ENCODE measurements at places on chromosomes 11 and 22. TPM values are rescaled to one million over a fixed set of nuclear protein-coding genes. Genes with fewer than 3 reads are reported as not detected.

DNA sequence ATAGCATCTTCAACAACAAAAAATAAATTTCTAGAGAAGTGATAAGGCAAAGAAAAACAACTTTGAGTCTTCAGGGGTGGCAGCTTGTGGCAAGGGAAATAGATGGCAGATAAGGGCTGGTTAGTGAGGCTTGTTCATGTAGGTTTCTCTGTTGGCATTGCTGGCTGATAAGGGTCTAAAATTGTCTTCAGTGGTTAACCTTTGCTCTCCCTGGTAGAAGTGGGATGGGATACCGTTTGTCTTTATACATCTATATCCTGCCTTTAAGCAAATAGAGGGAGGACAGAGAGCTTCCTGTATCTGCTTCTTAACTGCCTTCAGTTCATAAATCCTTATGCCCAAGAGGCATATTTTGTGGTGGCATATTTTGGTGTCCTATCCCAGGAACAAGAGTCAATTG is 57.1 kb downstream of the TRAF6 start:
- DNase-seq: no peak
- H3K4me3 ChIP-seq: no peak overlapping the region
- no peaks in the 10 kb centered on the region for H3K27me3 ChIP-seq
- H3K27ac ChIP-seq: no peak overlapping the region

DNA sequence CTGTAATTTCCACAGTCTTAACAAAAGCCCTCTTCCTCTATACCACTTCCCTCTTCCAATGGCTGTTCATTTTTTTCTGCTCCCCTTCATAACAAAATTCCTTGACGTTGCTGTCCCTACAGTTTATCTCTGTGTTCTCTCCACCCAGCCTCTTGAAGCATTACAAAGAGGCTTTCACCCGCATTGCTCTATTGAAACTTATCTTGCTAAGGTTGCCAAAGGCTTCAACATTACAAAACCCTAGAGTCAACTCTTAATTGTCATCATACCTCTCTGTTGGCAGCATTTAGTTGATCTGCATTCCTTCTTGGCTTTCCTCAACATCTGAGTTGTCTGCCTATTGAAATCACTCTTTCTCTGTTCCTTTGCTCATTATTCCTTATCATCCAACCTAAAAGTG is 1055.7 kb downstream of the JRKL start:
- H3K4me1 ChIP-seq: peaks cover 3% of the 10 kb centered on the region
- H3K36me3 ChIP-seq: no peaks in the 10 kb centered on the region
- H3K27ac ChIP-seq: no peak overlapping the region
- H3K4me3 ChIP-seq: no peak overlapping the region

GRCh38 chr11:27718863-27719545 is 18.7 kb upstream of the BDNF start:
- H3K4me3 ChIP-seq: peak overlapping the region; percentile 31
- DNase-seq: peak; percentile 30
- peaks cover 85% of the 10 kb centered on the region for H3K27me3 ChIP-seq
- H3K4me1 ChIP-seq: no peaks in the 10 kb centered on the region
- no peak overlapping the region for H3K27ac ChIP-seq

DNA sequence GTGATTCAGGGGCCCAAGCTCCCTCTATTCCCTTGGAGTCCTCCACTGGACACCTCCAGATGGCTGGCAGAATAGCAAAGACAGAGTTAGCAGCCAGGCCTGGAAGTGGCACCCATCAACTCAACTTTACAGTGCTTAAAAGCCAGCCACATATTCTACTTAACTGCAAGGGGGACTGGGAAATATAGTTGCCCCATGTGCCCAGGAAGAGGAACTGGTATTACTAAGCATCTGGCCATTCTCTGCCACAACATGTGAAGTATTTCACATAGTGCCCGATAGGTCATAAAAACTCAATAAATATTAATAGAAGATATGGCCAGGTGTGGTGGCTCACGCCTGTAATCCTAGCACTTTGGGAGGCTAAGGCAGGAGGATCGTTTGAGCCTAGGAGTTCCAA is 5.5 kb upstream of the IL10RA start:
- no peaks in the 10 kb centered on the region for H3K27me3 ChIP-seq
- H3K36me3 ChIP-seq: no peaks in the 10 kb centered on the region
- H3K4me1 ChIP-seq: no peaks in the 10 kb centered on the region
- no peak overlapping the region for H3K27ac ChIP-seq
- no peak overlapping the region for H3K4me3 ChIP-seq

- no peaks in the 10 kb centered on the region for H3K27me3 ChIP-seq
- DNase-seq: no peak
- H3K36me3 ChIP-seq: no peaks in the 10 kb centered on the region
- peaks cover 23% of the 10 kb centered on the region for H3K4me1 ChIP-seq
These were observed 15.1 kb downstream of the SYNGR1 start for GRCh38 chr22:39364714-39365491.

- DNase-seq: no peak
- no peaks in the 10 kb centered on the region for H3K36me3 ChIP-seq
- H3K27me3 ChIP-seq: no peaks in the 10 kb centered on the region
- H3K4me1 ChIP-seq: no peaks in the 10 kb centered on the region
- H3K27ac ChIP-seq: no peak overlapping the region
These were observed 23.6 kb upstream of the LMO2 start for GRCh38 chr11:33915526-33915925.

DNA sequence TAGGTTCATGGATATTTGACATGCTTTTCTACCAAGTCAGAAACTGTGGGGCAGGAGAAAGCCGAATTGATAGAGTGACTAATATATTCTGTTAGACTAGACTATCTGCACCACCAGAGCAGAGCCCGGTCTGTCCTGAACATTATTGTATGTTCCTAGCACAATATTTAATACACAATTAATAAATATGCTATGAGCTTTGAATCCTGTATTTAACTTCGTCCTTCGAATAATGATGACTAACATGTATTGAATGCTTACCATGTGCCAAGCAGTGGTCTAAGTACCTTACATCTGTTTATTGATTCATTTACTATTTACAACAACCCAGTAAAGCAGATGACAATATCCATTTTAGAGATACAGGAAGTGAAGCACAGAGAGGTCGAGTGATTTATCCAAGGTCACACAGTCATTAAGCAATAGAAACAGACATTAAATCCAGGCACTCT is 44.8 kb upstream of the ANO3 start:
- no peak overlapping the region for H3K27ac ChIP-seq
- no peak for DNase-seq
- H3K27me3 ChIP-seq: no peaks in the 10 kb centered on the region

GRCh38 chr11:119375337-119376196 is 5.9 kb downstream of the USP2 start:
- H3K27ac ChIP-seq: peak overlapping the region; percentile 74
- no peaks in the 10 kb centered on the region for H3K27me3 ChIP-seq
- peaks cover 30% of the 10 kb centered on the region for H3K4me1 ChIP-seq
- H3K4me3 ChIP-seq: peak overlapping the region; percentile 15

DNA sequence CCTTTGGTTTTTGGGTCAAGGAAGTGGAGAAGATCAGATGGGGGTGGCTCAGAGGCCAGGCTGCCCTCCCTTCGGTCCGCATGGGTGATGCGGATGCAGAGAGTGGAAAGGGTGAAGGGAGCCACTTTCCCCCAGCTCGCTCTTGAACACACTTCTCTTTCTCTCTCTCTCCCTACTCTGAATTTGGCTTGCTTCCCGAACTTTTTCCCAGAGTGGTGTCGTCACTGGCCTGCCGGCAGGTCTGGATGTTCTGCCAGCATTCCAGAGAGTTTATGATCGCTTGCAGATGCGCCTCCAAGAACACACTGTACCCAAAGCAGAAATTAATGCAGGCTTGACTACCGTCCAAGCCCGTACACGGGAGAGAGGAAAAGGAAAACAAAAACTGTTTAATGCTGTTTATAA is 103.2 kb downstream of the ZBTB16 start:
- peak overlapping the region; percentile 34 for H3K4me3 ChIP-seq
- peak; percentile 95 for DNase-seq
- H3K27ac ChIP-seq: peak overlapping the region; percentile 99
- H3K27me3 ChIP-seq: no peaks in the 10 kb centered on the region

DNA sequence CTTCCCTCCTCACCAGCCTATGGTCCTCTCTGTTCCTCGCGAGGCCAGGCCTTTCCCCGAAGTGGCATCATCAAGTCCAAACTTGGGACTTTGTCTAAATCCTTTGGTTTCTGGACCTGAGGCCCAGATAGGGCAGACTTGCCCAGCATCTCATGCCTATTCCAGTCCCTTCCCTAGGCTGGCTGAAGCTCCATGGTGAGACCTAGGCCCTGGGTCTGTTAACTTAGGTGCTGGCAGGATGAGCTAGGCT is 11.5 kb downstream of the RELA start:
- DNase-seq: no peak
- peaks cover 65% of the 10 kb centered on the region for H3K36me3 ChIP-seq
- peaks cover 46% of the 10 kb centered on the region for H3K4me1 ChIP-seq
- H3K27ac ChIP-seq: peak overlapping the region; percentile 97
- no peaks in the 10 kb centered on the region for H3K27me3 ChIP-seq
- no peak overlapping the region for H3K4me3 ChIP-seq

DNA sequence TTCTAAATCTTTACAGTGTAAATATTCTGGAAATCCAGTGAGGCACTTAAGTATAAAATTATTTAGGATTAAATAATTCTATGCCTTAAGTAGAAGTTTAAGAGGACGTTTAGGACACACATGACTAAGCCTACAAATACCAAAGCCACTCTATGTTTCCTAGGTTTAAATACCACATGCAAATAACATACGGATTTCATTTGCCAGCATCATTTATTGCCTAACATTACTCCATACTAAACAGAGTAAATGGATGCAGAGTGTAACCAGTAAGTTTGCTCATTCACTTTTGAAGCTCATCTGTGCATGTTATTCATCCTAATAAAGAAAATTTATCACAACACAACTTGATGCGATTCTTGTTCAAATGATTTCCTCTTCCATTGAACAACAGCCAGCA is 4.1 kb downstream of the BDNF start:
- no peak overlapping the region for H3K4me3 ChIP-seq
- H3K4me1 ChIP-seq: peaks cover 28% of the 10 kb centered on the region

DNA sequence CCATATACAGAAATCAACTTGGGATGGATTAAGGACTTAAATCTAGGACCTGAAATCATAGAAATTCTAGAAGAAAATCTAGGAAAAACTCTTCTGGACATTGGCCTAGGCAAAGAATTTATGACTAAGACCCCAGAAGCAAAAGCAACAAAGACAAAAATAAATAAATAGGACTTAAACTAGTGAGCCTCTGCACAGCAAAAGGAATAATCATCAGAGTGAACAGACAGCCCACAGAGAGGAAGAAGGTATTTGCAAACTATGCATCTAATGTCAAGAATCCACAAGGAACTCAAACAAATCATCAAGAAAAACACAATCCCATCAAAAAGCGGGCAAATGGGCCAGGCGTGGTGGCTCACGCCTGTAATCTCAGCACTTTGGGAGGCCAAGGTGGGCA is 32.4 kb downstream of the TTC28 start:
- no peak overlapping the region for H3K27ac ChIP-seq
- H3K27me3 ChIP-seq: no peaks in the 10 kb centered on the region
- H3K4me3 ChIP-seq: no peak overlapping the region
- no peaks in the 10 kb centered on the region for H3K36me3 ChIP-seq

GRCh38 chr11:96006037-96006436 is 82.1 kb upstream of the MTMR2 start:
- H3K27me3 ChIP-seq: no peaks in the 10 kb centered on the region
- no peak overlapping the region for H3K27ac ChIP-seq
- DNase-seq: no peak
- no peaks in the 10 kb centered on the region for H3K36me3 ChIP-seq
- no peaks in the 10 kb centered on the region for H3K4me1 ChIP-seq

- H3K4me1 ChIP-seq: no peaks in the 10 kb centered on the region
- H3K36me3 ChIP-seq: peaks cover 19% of the 10 kb centered on the region
- H3K27ac ChIP-seq: peak overlapping the region; percentile 96
- DNase-seq: peak; percentile 75
- no peaks in the 10 kb centered on the region for H3K27me3 ChIP-seq
These were observed 429 bp downstream of the VEGFB start for GRCh38 chr11:64234647-64235379.

GRCh38 chr11:132623511-132623910 is 908.8 kb downstream of the OPCML start:
- H3K36me3 ChIP-seq: no peaks in the 10 kb centered on the region
- H3K4me1 ChIP-seq: no peaks in the 10 kb centered on the region
- no peak overlapping the region for H3K27ac ChIP-seq
- DNase-seq: no peak

GRCh38 chr11:86481399-86481798 is 106.7 kb downstream of the CCDC81 start:
- no peaks in the 10 kb centered on the region for H3K27me3 ChIP-seq
- H3K4me3 ChIP-seq: no peak overlapping the region
- H3K4me1 ChIP-seq: peaks cover 24% of the 10 kb centered on the region
- H3K27ac ChIP-seq: no peak overlapping the region
- H3K36me3 ChIP-seq: no peaks in the 10 kb centered on the region
- no peak for DNase-seq

GRCh38 chr11:84958295-84958694 is 668.8 kb downstream of the DLG2 start:
- peaks cover 8% of the 10 kb centered on the region for H3K4me1 ChIP-seq
- H3K27ac ChIP-seq: no peak overlapping the region
- no peaks in the 10 kb centered on the region for H3K36me3 ChIP-seq

INPP5J gene
- total RNA-seq: 21.9 TPM

DEFB131B gene
- total RNA-seq: not detected

OR52H1 gene
- not detected for total RNA-seq

SPI1 gene
- 6.6 TPM for total RNA-seq

FADD gene
- 11.4 TPM for total RNA-seq
